ENCODE measurements at places on chromosomes 12 and 14.

DNA sequence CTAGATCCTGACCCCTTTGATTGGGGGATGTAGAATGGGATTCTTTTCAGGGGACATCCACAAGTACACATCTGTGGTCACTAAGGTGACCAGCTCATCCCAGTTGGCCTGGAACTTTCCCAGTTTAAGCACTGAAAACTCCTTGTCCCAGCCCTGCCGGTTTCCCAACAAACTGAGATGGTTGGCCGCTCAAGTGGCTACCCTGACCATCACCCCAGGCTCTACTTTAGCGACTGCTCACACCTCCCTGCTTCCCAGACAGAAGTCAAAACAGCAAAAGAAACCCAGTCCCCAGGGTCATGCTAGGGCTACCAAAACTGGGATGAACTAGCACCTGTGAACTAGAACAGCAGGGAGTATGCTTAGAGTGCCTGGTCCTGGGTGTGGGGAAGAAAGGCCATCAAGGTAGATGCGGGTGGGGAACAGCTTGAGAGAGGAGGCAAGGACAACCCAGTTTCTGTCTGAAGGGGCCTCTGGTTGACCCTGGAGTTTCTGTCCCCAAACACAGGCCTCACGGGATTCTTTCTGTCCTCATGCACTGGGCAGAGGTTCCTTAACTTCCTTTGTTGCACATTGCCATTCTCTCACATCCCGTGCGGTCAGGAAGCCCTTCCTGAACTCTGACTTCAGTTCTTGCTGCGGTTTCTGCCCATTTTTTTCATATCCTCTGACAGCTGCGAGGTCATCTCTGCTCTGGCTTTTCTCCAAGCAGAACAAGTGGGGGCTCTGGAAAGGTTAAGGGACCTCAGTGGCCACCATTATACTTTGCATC, 1.6 kb downstream of the LTB4R start:
- no peak for DNase-seq

DNA sequence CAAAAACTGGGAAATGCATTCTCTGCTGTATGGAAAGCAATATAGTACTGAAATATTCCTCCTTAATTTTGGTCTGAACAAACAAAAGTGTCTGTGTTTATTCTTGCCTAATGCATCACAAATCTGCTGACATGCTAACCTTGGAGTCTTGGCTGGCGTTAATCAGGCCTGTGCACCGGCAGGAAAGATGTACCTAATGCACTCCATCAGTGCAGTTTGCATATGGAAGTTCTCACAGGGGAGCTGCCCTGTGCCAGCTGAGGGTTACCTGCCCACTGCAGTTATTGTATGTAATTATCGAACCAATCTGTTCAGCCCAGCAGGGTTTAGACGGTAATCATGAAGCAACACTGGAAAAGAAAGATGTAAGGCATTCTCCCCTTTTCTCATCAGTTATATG, 76.9 kb downstream of the VRK1 start:
- DNase-seq, result no peak

GRCh38 chr12:27524839-27525753, 1.1 kb downstream of the PPFIBP1 start:
- DNase-seq, result no peak

GRCh38 chr14:103362780-103363179, 22.4 kb upstream of the MARK3 start:
- no peak for DNase-seq

DNA sequence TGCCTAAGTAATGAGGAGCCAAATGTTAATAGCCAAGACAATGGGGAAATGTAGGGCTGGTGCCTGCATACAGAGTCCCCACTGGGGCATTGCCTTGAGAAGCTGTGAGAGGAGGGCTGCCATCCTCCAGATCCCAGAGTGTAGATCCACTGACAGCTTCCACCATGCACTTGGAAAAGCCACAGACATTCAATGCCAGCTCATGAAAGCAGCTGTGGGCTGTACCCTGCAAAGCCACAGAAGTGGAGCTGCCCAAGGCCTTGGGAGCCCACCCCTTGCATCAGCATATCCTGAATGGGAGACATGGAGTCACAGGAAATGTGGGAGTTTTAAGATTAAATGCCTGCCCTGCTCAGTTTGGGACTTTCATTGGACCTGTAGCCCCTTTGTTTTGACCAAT, 244.7 kb downstream of the BTG1 start:
- no peak for DNase-seq

DNA sequence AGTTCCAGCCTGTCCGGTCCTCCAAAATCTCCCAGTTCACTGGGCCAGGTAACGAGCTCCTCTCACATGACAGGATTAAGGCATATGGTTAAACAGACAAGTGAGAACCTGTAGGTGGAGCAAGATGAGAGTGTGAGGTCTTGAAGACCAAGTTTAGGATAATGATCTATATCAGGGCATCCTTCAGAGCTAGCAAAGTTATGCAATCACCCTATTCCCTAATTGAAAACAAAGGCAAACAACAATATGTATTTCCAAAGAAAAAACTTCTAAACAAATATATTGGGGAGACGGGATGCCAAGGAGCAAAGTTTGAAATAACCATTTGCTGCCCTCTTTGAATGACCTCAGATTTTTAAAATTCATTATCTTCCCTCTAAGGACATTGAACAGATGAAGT, 571.2 kb downstream of the BCL11B start:
- no peak for DNase-seq

DNA sequence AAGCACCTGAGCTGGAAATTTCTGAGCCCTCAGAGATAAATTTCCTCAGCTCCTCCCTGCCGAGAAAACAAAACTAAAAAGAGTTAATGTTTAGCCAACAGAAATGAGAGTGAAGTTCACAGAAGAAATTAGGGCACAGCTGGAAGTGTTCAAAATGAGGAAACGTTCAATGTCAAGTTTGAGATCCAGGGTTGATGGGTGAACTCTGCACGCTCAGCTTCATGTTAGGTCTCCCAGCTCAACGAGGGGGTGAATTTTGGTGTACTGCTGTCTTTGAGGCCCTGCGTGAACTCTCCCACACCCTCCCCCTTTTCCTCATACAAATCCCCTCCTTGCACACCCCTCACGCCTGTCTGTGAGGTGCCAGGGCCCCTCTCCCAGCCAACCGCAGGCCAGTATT, 13.3 kb upstream of the OAS3 start:
- no peak for DNase-seq

GRCh38 chr14:52299692-52300278, 14.3 kb upstream of the PTGER2 start:
- DNase-seq, result no peak

GRCh38 chr14:59067127-59067894, 121.2 kb upstream of the DAAM1 start:
- no peak for DNase-seq

DNA sequence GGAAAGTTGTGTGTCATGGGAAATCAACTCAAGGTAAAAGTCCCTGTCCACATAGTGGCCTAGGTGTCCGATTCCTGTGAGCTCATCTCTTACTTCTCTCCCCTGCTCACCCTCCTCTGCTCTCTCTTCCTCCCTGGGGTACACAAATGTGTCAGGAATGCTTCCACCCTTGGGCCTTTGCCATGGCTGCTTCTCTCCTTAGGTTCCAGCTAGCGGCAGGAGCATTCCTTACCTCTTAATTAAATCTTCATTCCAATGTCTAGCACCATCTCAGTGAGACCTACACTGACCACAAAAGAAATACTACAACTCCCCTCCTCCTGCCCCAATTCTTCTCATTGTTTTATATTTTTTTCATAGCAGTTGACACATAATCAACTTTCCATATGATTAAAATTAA, 298.6 kb downstream of the PDZRN4 start:
- no peak for DNase-seq

- DNase-seq, result no peak
Measured at GRCh38 chr12:23450810-23451209, 498.7 kb downstream of the SOX5 start.

DNA sequence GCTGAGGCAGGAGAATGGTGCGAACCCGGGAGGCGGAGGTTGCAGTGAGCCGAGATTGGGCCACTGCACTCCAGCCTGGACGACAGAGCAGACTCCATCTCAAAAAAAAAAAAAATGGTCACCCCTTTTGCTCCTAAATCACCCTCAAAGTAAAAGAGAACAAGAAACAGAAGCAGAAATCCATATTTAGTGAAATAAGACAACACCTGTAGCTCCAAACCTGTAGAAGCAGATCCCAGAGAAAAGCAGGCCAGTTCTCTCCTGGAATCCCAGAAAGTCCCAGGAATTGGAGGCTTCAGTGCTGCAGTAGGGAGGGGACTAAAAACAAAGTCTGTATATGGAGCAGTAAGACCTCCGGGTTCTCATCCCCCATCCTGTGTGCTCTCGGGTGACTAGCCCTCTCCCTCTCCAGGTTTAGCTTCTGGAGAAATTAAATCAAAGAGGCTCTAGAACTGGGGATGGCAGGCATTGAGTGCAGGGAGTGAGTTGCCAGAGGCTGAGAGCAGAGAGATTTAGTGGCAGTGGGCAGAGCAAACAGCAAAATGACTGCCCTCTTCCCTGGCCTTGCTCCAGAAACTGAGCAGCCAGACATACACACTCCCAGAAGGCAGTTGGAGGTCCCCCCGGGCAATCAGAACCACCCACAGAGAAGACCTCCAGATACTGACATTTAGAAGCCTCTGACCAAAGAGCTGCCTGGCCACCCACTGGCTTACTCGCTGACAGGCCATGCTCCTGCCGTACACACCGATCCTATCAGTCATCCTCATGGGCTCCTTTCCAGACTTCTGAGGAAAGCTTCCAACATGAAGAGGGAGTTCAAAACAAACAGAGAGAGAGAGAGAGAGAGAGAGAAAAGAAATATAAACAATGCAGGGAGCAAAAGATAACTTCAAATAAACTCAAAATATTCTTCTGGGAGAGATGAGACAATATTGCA, 6.3 kb upstream of the MLXIP start:
- no peak for DNase-seq

DNA sequence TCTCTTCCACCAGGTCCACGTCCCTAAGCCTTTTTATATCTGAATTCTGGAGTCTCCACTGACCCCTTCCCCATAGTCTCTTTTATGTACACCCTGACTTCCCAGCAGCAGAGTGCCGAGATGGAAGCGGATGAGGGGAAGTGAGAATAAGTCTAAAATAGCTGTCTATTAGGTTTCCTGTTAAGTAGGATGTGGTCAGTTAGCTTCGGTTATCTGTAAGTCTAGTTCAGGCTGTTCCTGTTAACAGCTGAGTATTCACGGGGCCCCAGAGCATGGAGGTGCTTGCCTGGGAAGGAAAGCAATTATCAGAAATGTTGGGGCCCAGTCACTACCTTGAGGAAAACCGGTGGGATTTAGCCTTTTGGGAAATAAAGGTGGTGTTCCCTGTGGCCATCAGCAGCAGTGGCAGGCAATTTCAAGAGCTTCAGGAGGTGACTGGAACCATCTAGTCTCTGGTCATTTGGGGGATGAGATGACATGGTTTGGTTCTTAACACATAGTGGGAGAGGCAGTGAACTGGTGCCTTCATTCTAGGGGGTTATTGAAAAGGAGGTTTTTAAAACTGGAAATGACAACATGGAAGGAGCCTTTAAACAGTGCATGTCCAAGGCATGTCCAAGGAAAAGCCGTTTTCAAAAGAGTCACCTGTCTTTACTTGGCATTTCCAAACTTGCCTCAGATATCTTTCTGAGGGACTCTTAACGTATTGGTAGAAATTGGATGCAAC, 21.8 kb downstream of the CHST11 start:
- DNase-seq, result no peak

- no peak for DNase-seq
Measured at GRCh38 chr12:123900871-123901376, 71.7 kb downstream of the CCDC92 start.

- no peak for DNase-seq
Measured at GRCh38 chr14:62736048-62737043, 308.9 kb downstream of the KCNH5 start.

GRCh38 chr14:20688167-20688839, at the start of gene ANG:
Gene ANG (plus strand): TSS chr14:20688764. CDS start chr14:20693565, 4,801 bp downstream.
- no peak for DNase-seq

DNA sequence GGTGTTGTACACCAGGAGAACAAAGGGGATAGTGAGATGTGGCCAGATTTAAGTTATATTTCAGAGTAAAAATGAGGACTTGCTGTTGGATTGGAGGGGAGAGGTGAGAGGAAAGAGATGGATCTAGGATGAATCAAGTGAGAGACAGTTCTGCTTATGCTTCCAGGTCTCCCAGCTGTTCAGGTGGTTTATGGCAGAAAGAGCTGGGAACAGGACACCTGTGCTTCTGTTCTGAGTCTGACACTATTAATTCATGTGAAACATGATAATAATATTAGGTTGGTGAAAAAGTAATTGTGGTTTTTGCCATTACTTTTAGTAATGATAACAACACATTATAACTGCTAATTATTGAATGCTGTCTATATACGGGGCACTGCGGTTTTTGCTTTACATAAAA, 55.7 kb downstream of the SLC15A5 start:
- no peak for DNase-seq

DNA sequence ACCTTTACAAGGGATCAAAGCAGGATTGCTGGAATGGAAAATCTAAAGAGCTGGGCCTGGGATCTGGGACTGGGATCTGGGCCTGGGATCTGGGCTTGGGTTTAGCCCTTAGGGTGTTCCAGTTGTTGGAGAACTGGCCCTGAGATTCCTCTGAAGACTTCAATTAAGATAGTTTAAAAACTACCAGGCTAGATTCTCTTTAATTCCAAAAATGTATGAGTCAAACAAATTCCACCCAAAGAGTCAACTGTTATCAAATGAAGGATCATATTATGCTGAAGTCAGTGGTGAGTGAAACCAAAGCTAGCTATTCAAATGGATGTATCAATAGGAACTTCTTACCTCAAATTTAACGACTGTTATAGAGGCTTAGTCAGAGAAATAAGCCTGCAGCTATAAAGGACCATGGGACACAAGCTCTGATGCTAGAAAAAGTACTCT, 40.5 kb downstream of the LIMA1 start:
- no peak for DNase-seq

DNA sequence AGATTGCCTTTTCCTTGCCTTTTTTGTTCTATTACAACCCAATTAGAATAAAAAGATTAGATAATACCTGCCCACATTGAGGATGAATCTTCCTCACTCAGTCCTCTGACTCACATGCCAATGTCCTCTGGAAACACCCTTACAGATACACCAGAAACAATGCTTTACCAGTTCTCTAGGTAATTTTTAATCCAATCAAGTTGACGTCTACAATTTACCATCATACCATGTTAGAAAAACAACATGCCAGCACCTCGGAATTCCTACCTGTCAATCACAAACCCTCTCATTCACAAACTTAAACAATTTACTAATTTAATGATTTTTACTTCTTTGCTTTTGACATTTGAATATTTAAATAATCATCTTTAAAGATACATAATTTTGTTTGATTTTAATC, 953.8 kb downstream of the TRHDE start:
- DNase-seq, result no peak

DNA sequence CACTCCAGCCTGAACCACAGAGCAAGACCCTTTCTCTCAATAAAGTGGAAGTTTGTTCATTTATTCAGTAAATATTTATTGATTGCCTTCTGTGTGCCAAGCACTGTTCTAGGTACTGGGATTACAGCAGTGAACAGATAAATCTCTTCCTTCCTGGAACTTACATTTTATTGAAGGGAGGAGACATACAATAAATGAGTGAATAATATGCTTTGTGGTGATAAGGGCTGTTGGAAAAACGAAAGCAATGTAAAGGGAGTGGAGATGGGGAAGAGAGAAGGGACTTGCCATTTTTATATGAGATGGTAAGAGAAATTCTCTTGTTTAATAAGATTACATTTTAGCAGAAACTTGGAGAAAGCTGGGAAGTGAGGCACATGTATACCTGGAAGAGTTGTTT, 1.6 kb downstream of the GSKIP start:
- no peak for DNase-seq

Measured in activated CD8-positive, alpha-beta memory T cell treated with anti-CD3 and anti-CD28 coated beads, Interleukin-2, amount 50 U/mL, for 48 hours (primary cell).